ENCODE measurements at places on chromosomes 7 and 10.

DNA sequence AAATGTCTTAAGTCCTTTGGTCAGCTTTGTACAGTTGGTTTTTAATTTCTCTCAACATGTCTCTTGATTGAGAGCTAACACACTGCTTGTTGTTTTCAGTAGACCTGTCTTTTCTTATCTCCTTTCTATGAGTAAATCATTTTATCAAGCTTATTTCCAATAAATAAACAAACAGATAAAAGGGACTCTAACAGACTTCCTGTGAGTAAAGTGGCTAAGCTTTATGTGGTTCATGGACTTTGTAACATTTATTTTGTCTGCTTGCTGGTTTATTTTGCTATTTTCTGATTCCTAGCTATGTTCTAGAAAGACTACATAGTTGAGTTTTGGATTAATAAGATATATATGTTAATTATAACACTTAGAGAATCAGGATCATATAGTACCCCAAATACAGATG, 27.1 kb downstream of the OR9A2 start:
- no peak for DNase-seq

DNA sequence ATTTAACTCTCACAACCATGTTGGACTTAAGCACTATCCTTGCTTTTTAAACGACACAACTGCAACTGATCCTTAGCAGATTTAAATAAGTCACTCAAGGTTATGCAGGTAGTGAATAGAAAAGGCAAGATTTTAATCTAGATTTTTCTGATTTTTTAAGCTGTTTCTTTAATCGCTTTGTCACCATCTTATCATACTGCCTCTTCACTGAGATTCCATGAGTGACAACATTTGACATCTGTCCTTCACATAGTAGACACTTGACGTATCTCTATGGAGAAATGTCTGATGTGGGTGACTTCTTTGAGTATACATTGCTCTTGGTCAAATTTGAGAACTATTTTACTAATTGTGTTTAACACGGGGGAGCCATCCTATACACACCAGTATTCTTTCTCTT, 839.7 kb downstream of the GATA3 start:
- no peak for DNase-seq

- DNase-seq = no peak
Observed at GRCh38 chr10:11551916-11552602, 59.4 kb downstream of the USP6NL start.

GRCh38 chr10:124939290-124939689, 2.6 kb upstream of the ZRANB1 start:
- no peak for DNase-seq

GRCh38 chr10:96587264-96588059, 650 bp upstream of the TM9SF3 start:
- DNase-seq = no peak

GRCh38 chr7:35024298-35024697, 13.0 kb downstream of the DPY19L1 start:
- DNase-seq = no peak

GRCh38 chr10:133528296-133528844, 1.2 kb downstream of the CYP2E1 start:
- DNase-seq = no peak

GRCh38 chr10:12720217-12720981, 281.1 kb downstream of the CCDC3 start:
- no peak for DNase-seq

- no peak for DNase-seq
Observed at GRCh38 chr10:110836706-110837105, 35.0 kb upstream of the PDCD4 start.

GRCh38 chr10:12835709-12836108, 165.8 kb downstream of the CCDC3 start:
- DNase-seq = no peak

Data from stimulated activated naive B cell treated with anti-CD40 and anti-IgM and Interleukin-4, amounts not matched to agents 10 μg/mL and 1 μg/mL and 100 μg/mL, for 72 hours (primary cell).